Activated CD4-positive, alpha-beta T cell treated with anti-CD3 and anti-CD28 coated beads for 36 hours (primary cell): ENCODE measurements at places on chromosomes 5 and 9.

DNA sequence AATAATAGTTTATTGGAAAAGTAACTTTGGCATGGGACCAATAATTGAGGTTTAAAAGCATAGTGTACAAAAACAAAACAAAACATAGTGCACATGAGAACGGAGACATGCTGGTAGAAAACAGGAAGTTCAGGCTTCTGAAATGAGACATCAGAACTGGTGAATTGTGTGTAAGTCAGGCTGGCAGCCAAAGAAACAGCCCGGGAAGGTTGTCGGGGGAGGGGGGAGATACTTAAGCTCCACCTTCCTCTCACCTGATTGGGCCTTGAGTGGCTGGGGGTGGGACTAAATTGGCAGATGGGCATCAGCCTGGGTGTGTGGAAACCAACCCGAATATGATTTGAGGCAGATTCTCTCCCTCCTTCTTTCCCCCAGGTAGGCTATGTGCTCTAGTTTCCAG lies 256.3 kb downstream of the SMARCA2 start:
- DNase-seq: peak; percentile 59

DNA sequence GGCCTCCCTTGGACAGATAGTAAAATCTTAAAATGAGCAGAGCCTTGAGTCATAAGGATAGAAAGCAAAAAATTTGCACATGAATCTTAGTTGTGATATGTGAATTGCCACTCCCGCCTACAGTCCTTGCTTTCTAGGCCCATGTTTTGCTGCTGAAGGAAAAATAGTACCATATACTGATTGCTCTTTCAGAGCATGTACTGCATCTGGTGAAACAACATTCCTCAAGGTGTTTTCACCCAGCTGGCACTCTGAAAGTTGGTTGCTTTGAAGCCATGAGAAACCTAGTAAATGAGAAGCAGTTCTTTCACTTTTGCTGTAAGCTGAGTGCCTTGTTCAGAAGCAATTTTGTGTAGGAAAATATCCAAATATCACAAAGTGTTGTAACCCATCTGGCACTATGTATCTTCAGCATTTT lies 10.3 kb downstream of the CDC37L1 start:
- DNase-seq: peak; percentile 43

GRCh38 chr9:129040113-129040643 lies 3.8 kb downstream of the MIGA2 start:
- DNase-seq: no peak

- DNase-seq: peak; percentile 82
These were observed 49.4 kb downstream of the MEF2C start for GRCh38 chr5:88833371-88834130.

GRCh38 chr9:94991961-94992907 lies 265.7 kb downstream of the AOPEP start:
- DNase-seq: no peak

DNA sequence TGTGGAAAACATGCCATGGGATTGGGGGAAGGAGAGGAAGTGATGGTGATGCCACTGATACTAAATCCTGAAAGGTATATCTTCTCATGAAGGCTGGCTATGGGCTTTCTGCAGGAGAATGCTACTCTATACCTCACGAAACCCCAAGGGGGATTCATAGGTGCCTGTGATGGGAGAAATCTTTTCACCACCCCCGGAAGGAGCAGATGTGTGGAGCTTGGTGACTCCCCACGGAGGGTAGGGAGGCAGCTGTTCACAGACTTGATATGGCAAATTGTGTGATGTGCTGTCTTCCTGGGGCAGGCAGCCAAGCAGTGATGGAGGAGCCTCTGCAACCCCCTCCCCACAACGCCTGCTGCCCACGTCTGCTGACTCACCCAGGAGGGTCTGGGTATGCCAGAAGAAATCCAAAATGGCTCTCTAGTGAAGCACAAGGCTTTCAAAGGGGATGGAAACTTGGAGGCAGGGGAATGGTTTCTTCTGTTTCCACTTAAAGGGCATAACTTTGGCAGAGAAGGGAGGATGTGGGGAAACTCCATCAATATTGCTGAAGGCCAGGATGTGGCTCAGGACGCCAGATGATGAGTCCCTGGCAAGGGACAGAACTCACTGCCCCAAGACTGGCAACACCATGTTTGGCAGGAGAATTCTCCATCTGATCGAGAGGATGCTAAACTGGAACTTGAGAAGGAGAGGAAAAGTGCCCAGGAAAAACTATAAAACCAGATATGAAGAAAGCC lies 188.3 kb downstream of the GABBR2 start:
- DNase-seq: no peak
